Testis (tissue), 5 donors: ENCODE measurements at places on chromosomes 3 and 15. TPM values are rescaled to one million over a fixed set of nuclear protein-coding genes. Genes with fewer than 3 reads are reported as not detected.

CMSS1 gene
- total RNA-seq: 24.9 TPM

ZCWPW2 gene
- 2.5 TPM for total RNA-seq

DNA sequence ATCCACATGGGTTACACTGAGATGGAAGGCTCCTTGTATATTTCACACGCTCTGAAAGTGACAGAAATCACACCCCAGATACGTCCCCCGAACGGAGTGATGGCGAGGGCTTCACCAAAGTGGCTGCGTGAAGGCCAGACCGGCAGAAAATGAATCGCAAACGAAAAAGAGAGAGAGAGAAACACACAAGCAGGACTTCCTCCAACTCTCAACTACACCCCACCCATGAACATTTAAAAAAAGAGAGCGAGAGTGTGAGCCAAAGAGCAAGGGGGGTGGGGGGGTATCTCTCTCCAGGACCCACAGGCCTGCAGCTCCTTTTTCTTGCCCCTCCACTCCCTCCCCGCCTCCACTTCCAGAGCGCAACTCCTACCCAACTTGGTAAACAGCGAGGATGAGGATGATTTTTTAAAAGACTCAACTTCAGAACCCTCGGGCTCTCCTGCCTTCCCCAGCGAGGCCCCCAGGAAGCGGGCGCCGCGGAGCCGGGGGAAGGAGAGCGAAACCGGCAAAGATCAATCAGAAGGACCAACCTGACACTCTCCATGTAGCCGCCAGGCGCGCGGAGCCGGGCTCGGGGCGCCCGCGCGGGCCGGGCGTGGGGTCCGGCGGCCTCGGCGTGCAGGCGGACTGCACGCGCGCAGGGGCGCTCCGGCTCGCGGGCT lies 519.1 kb downstream of the FOXP1 start:
- H3K27ac ChIP-seq: peak overlapping the region; percentile 86
- no peaks in the 10 kb centered on the region for H3K36me3 ChIP-seq
- no peaks in the 10 kb centered on the region for H3K27me3 ChIP-seq
- peak overlapping the region; percentile 69 for H3K4me3 ChIP-seq
- DNase-seq: no peak
- H3K4me1 ChIP-seq: peaks cover 7% of the 10 kb centered on the region

DNA sequence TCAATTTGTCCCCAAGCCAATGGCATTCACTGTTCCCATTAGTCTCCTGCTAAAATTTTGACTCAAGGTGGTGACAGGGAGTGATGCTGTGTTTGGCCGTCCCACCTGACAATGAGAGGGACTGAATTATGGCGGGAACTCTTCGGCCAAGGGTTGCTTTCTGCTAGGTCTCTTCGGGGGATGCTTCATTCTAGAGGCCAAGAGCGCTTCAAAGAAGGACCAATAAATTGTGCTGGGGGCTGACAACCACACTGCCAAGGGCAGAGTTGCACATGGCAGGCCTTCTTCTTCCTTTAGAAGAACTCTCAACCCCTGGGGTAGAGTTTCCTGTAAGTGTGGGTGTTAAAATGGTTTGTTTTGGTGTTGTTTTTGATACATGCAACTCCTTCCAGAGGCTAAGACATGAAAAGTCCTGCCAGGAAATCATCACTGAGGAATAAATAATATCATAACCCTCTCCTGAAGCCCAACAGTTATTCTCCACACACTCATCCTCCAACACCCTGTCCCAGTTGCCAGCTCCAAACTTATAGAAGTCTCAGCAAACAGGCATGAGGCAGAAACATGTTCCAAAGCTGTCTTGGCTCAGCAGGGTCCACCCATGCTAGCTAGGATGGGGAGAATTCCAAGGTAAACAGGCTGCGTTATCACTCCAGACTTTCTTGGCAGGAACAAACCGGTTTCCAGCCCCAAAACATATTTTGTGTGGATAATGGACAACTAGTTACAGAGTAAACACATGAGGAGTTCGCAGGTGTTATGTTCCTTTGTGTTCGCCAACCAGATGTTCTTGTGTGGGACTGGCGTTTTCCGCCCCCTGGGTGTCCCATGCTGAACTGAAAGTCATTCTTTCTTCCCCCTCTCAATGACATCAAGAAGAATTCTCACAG lies 396.7 kb upstream of the RGMA start:
- H3K27me3 ChIP-seq: no peaks in the 10 kb centered on the region
- peaks cover 17% of the 10 kb centered on the region for H3K4me1 ChIP-seq
- H3K36me3 ChIP-seq: no peaks in the 10 kb centered on the region
- peak; percentile 62 for DNase-seq

DNA sequence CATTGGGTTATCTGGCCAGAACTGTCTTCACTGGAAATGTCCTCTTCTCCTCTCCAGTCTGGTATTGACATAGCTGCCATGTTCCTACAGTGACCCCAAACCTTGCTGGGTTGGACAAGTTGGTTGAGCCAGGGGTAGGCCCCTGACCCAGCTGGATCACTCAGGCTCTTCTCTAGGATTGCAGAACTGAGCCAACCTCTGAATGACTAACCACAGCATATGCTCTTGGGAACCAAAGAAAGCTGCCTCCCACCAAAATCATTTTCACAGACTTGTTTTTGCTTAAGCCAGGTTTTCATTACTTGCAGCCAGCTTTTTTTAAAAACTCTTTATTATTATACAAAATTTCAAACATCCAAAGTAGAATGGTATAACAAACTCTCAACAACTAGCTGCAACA lies 41.4 kb downstream of the FSIP1 start:
- H3K4me3 ChIP-seq: no peak overlapping the region
- no peaks in the 10 kb centered on the region for H3K36me3 ChIP-seq
- H3K27ac ChIP-seq: no peak overlapping the region
- no peak for DNase-seq
- H3K4me1 ChIP-seq: no peaks in the 10 kb centered on the region
- H3K27me3 ChIP-seq: no peaks in the 10 kb centered on the region

GRCh38 chr15:83200162-83200561 lies 7.5 kb downstream of the HDGFL3 start:
- H3K4me1 ChIP-seq: peaks cover 14% of the 10 kb centered on the region
- no peaks in the 10 kb centered on the region for H3K27me3 ChIP-seq
- DNase-seq: no peak
- H3K27ac ChIP-seq: no peak overlapping the region
- H3K4me3 ChIP-seq: no peak overlapping the region
